Stimulated activated CD4-positive, alpha-beta T cell treated with anti-CD3 and anti-CD28 coated beads, Interleukin-1b, Interleukin-23, amount 100 ng/mL, for 1 hour (primary cell): ENCODE measurements at places on chromosomes 12 and 14.

DNA sequence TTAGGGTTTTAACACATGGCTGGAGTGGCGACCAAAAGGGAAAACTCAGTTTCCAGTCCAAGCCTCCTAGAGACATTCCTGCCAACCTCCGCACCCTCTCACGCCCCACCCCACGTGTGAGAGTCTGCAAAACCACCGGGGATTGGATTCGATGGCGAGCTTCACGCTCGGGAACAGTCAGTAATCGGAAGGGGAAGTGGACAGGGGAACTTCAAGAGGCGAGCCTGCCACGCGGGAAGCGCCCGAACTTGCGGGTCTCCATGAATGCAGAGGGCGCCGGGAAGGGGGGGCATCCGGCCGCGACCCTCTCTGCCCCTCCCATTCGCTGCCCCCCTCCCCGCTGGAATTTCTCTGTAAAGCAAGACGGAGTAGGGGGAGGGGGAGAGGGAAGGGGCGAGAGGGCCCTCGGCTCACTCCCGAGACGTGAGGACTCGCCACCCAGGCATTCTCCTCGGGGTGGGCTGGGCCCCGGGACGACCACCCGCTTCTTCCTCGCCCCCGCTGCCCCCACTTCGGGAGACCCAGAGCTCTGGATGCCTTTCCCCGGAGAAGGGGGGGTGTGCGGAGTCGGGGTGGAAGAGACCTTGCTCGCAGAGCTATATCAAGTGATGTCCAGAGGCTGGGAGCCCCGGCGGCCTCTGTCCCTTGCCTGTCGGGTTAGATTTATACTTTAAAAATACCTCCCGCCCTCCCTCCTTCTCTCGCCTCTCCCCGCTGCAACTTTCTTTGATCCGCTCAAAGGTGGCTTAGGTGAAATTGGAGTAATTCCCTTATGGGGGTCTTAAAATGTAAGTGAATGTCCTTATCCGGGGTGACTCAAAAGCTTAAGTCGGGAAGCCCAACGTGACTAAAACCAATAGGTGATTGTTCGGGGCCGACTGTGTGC lies 2.5 kb upstream of the CCND2 start:
- DNase-seq: no peak

DNA sequence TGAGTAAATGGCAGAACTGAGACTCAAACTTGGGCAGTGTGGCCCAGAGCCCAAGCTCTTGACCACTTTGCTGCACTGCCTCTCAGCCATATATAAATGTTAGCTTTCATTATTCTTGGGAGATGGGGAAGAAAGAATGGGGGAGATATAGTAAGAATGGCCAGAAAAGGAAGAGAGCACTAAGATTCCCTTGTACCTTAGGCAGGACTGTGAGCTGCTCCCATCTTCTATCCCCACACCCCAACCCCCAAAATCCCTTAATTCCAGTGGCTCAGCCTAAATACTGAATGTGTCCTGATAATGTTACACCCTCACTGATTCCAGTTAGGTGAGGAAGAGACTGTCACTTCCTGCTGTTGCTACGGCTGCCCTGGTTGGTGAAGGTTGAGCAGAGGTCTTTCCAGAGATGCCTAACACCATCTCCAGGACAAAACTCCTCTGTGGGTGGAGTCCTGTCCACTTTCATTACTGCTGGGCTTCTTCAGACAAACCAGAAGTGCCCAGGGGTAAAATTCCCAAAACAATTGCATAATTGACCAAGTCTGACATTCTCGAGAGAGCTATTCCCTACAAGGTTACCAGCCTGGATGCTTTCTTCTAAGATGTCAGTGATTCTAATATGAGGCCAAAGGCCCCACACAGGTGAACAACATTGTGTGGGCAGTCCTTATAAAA lies 51.8 kb downstream of the GNG2 start:
- DNase-seq: no peak

GRCh38 chr12:31323391-31324115 lies 2.4 kb downstream of the SINHCAF start:
- DNase-seq: peak; percentile 7

GRCh38 chr14:60645126-60645741 lies 4.0 kb downstream of the SIX1 start:
- no peak for DNase-seq

GRCh38 chr12:130375296-130376287 lies 37.9 kb downstream of the PIWIL1 start:
- no peak for DNase-seq

- DNase-seq: no peak
Observed at GRCh38 chr12:4526923-4527546, 11.7 kb upstream of the RAD51AP1 start.

GRCh38 chr12:62873116-62873825 lies 61.7 kb downstream of the PPM1H start:
- DNase-seq: no peak

- no peak for DNase-seq
Observed at GRCh38 chr12:104985206-104985605, 910 bp upstream of the NOPCHAP1 start.

GRCh38 chr12:24705741-24706358 lies 243.1 kb downstream of the BCAT1 start:
- DNase-seq: no peak

DNA sequence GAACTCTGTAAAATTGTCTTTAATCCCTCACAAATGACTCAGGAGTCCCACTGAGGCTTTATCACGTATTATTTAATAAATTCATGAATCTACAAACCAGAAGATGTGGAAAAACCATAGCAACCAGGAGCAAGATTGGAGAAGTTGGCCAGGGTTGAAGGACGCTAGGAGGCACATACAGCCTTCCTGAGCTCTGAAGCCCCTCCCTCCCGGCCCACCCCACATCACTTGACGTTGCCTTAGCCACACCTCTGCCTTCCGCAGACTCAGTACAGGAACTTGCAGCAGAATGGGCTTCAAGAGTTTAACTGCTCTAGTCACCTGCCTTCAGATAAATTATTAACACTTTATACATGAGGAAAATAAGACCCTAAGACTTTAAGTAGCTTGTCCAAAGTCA lies 33.9 kb downstream of the SLC35F4 start:
- DNase-seq: no peak
